Substantia nigra (tissue), 51 donors: ENCODE measurements at places on chromosomes 3 and 15.
A peak's percentile ranks its signal among the peaks of the same experiment; 100 is the strongest.

DNA sequence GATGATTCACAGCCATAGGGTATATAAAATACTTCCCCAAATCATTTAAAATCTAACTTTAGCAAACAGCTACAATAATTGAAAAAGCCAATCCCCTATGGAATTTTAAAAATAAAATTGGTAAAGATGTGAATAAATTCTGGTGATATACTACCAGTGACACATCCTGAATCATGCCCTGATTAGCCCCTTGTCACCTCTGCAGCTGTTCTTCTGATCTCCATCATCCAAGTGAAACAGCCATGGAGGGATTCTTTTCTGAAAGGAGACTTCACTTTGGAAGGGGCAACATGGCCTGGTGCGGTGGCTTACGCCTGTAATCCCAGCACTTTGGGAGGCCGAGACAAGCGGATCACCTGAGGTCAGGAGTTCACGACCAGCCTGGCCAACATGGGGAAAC, 115.6 kb upstream of the MLF1 start:
- peak; percentile 0 for DNase-seq

- no peak for DNase-seq
Measured at GRCh38 chr3:74845081-74845480, 230.6 kb upstream of the CNTN3 start.

DNA sequence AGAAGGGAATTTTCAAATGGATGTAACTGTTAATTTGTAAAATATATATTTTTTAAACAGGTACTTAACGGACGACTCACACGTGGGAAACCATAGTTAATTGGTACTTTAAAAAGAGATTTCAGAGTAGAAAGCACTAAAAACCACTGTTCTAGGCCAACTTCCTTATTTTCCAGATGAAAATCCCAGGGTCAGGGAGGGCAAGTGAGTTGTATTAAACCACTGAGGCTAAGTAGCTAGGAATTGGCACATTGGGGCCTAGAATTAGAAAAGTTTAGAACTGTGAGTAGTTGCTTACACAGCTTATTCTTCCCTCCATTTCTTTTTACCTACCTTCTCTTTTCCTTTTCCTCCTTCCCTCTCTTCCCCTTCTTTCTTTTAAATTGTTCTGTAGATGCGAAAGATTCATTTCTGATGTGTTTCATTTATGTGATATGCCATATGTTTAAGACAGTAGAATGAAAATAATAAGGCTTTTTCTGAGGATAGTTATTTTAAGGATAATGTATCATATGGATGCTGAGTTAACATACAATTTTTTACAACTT, 4.1 kb upstream of the UTS2B start:
- DNase-seq, result no peak

DNA sequence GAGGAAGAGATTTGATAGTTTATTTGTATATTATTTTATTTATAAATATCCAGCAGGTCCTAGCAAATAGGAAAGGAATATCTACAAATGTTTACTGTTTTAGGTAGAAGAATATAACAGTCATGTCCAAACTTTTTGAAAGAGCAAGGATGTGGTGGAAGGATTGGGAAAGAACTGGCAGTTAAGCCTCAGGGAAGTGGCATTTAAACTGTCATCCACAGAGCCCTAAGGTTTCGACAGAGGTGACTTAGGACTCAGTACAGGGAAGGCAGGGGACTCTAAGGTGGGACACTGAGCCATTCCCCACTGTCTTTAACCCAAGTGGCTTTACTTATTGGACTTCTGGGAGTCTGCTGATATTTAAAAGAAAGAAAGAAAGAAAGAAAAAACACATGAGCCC, 11.8 kb upstream of the TMEM87A start:
- no peak for DNase-seq

- DNase-seq, result no peak
Measured at GRCh38 chr3:30512576-30512975, 93.8 kb upstream of the TGFBR2 start.

DNA sequence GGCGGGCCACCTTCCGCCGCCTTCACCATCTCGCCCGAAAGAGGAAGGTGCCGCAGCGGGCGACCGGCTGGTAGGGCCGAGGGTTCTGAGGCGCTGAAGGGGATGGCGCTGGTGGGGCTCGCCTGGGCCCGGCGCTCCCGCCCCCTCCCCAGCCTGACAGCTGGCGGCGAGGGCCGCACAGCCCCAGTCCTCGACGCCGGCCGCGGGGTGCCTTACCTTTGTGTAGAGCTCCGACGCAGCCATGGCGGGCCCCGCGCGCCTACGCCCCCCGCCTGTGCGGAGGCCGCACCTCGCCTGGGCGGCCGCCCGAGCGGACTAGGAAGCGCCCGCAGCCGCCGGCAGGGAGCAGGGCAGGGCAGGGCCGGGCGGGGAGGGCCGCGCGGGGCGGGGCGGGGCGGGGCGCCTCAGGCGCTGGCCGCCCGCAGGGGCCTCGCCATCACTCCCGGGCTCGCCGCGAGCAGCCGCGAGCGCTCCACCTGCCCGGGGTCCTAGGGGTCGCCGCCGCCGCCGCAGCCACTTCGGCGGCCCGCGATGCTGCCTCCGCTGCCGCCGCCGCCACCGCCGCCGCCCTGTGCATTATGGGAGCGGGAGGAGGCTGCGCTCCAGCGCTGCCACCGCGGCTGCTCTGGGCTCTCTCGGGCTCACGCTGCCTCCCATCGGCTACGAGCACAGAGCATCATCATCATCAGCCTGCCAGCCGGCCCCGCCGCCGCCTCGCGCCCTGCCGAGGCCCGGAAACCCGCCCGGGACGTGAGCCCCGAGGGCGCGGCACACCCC, at the start of gene MYO5A:
Gene MYO5A, minus strand, starts transcription at position 317 of the 777 bp plus-strand sequence. Its CDS starts 74 bp downstream, at position 243.
- peak; percentile 57 for DNase-seq

GRCh38 chr3:112858410-112859069, 11.9 kb upstream of the CD200R1L start:
- no peak for DNase-seq

DNA sequence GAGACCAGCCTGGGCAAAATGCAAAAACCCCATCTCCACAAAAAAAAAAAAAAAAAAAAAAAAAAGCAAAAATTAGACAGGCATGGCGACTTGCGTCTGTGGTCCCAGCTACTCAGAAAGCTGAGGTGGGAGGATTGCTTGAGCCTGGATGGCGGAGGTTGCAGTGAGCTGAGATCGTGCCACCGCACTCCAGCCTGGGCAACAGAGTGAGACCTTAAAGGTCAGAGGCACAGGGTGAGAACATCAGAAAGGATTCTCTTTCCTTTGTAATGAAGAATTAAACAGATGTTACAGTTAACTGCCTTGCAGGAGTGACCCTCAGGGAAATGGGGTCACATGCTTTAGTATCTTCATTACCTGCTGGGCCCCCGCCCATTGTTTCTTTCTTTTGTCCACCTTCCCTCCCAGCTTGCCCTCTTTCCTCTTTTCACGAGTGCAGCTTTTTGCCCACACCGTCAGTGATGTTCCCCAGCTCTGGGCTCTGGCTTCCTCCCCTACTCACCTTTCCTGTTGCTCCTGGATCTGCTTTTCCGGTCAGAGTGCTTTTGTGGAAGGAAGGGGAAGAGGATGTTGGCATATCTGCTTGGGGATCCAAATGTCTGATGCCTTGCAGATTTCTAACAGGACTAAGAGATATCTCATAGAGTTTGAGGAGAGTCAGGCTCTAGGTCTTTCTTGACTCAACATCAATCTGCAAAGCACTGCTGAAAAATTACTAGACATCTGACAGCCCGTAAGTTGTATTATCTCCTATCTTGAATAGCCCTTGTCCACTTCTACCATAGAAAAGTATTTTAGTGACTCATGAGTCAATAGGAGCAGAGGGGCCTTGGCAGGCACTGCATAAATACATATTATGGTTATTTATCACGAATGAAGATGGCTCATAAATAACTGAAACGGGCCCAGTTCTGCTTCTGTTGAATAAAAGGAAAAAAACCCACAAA, 35.6 kb upstream of the NDUFB4 start:
- no peak for DNase-seq

DNA sequence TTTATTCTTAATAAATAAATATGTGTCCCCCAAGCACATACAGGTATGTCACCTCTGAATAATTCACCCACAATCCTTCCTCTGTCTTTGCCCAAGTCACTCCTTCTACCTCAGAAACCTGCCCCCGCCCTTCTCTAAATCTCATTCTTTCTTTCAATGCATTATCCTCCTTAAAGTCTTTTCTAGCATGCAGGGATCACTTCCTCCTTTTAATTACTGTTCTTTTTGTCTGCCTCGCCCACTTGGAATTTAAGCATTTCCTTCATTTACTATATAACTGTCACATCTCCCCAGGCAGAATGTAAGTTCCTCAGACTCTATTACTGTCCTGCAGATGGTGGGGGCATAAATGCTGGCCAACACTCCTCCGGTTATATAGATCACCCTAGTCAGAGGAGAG, 7.8 kb downstream of the CCDC80 start:
- DNase-seq, result no peak
